Stimulated activated CD4-positive, alpha-beta T cell treated with anti-CD3 and anti-CD28 coated beads, Interleukin-12 subunit alpha, Interleukin-12 subunit beta, amount 100 ng/mL, for 48 hours (primary cell): ENCODE measurements at places on chromosomes 16 and 17.
A peak's percentile ranks its signal among the peaks of the same experiment; 100 is the strongest.

- no peak for DNase-seq
These were observed 330.3 kb downstream of the BCAS3 start for GRCh38 chr17:61007980-61008379.

DNA sequence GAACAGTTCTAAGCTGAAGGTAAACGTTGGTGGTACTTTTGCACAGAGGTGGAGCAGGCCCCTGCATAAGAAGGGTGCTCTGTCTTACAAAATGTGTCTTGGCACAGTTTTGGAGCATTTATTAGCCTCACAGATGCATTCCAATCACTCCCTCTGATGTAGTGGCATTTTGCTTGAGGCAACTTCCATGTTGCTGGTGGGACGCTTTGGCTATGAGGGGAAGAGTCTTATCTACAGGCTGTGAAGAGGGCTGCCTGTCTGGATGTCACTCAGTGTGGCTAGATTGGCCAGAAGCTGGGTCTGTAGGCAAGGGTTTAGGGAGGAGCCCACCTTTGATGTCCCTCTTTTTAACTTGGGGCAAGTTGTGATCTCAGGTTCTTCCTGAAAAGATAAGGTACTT is 2.6 kb upstream of the RARA start:
- no peak for DNase-seq

GRCh38 chr17:12349297-12349696 is 316.4 kb upstream of the MYOCD start:
- no peak for DNase-seq

DNA sequence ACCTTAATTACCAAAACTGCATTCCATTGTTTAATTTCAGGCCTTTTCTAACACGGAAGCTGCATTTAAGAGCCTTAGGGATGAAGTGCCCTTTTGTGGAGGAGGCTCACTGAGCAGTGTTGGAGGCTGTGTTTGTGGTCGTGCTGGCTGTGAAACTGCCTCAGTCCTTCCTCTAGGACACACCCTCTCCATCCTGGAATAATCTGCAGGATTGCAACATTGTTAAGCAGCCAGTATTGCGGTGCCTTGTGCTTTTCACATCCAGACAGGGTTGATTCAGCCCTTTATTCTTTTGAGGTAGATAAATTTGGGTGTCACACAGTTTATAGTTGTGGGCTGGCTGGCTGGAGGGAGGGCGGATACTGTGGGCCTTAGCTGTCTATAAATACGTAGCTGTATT is 141.6 kb downstream of the CDRT15L2 start:
- no peak for DNase-seq

DNA sequence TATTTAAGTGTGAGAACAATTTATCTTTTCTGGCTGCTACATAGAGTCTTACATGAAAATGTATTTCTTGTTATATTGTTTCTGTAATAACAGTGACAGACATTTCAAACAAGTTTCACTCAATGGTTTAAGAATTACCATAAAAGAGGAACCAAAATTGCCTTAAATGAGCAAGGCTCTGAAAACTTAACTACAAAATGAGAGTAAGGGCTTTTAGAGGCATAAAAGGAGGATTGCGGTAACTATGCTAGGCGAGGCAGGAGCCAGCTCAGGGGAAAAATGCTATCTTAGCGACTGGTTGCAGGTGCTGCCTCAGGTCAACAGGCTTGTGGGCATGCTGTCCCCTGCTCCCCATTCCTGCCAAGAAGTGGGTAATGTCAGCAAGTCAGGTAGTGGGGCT is 81.7 kb upstream of the MSI2 start:
- DNase-seq = no peak

DNA sequence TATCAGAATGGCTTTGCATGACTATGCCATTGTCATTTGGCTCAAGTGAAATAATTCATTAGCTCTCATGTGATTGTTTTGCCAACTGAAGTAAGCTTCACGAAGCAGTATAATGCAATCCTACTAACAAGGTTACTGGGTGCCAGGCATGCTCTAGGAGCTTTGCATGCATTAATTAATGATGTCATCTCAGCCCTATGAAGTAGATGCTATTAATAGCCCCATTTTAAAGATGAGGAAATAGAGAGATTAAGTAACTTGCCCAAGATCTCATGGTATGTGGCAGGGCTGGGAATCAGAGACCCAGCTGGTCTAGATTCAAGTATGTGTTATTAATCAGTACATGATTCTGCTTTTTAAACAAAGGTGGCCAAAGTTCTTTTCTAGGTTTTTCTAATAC is 14.1 kb downstream of the KRT39 start:
- DNase-seq = no peak

- DNase-seq = peak; percentile 12
These were observed 106.7 kb downstream of the CMIP start for GRCh38 chr16:81551151-81551808.
